Hippocampal formation (tissue), 2 donors: ENCODE measurements at places on chromosomes 3 and 15.

- no peak for DNase-seq
Observed at GRCh38 chr3:181056136-181056732, 66.7 kb upstream of the DNAJC19 start.

DNA sequence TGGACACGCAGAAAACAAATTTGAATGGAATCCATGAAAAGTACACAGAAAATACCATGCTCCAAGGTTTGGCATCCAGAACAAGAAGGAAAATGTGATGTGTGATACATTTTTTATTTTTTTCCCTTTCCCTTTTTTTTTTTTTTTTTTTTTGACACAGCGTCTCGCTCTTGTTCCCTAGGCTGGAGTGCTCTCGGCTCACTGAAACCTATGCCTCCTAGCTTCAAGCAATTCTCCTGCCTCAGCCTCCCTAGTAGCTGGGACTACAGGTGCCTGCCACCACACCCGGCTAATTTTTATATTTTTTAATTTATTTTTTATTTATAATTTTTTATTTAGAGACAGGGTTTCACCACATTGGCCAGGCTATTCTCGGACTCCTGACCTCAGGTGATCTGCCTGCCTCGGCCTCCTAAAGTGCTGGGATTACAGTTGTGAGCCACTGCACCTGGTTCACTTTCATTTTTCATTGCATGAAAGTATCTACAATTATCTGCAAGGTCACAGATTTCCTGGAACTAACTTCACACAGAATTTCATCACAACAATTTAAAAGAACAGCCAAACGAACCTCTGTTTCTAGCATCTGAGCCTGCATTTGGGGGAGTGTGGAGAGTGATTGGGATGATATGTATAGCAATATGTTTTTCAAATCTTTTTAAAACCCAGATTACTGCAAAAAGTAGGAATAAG lies 8.3 kb downstream of the POU1F1 start:
- DNase-seq: no peak

GRCh38 chr15:26939398-26939797 lies 31.6 kb upstream of the GABRG3 start:
- DNase-seq: no peak

- DNase-seq: peak; percentile 6
Observed at GRCh38 chr3:104102386-104102785, 1264.3 kb upstream of the ALCAM start.

DNA sequence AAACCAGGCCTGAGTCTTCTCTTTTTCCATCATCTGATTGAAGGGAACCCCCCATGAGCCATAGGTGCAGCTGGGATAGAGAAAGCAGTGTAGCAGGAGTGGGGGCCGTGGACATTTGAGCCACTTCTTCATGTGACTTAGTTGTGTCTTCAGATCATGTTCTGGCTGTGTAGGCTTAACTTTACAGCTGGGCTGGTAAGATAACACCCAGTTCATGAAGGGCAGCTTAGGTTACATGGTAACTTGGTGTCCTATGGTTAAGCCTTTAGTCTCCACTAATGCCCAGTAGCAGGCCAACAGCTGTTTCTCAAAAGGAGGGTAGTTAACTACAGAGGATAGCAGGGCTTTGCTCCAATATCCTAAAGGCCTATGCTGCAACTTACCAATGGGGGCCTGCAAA lies 11.4 kb upstream of the SNRPN start:
- DNase-seq: no peak

GRCh38 chr15:57217778-57218598 lies 158.3 kb upstream of the CGNL1 start:
- no peak for DNase-seq

DNA sequence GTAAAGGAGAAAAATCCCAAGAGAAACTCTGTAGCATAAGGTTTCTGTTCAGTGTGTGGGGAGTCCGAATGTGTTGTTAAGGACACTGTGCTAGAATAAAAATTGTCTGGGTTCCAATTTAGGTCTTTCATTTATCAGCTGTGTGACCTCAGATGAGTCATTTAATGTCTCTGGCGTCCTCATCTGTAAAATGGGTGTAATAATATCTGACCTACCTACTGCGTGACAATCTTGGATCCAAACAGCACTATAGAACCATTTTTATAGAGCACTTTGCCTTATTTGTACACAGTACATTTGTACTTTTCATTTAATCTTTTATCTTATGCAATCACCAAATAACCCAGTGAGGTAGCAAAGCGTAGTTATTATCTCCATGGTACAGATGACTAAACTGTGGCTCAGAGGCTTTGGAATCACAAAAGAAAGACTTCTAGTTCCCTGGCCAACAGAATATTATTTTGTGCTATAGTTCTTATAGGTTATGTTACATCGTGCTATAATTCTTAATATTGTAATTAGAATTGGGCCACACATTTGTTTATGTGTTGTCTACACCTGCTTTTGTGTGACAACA lies 46.6 kb upstream of the TNIK start:
- no peak for DNase-seq

DNA sequence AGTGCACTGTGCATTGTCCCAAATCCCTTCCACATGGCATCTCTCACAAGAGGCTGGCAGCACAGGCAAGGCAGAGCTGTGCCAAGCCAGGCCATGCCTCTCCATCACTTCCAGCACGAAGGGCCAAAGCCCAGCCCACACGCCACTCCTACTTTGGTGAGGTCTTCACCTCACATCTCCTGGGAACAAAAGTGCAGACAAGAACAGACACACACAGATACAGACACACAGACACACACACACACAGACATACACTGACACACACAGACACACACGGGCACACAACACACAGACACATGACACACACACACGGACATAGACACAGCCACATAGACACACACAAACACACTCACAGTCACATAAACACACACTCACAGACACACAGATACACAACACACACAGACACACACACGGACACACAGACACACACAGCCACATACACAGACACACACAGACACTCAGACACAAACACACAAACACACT lies 233.3 kb downstream of the UACA start:
- DNase-seq: no peak

DNA sequence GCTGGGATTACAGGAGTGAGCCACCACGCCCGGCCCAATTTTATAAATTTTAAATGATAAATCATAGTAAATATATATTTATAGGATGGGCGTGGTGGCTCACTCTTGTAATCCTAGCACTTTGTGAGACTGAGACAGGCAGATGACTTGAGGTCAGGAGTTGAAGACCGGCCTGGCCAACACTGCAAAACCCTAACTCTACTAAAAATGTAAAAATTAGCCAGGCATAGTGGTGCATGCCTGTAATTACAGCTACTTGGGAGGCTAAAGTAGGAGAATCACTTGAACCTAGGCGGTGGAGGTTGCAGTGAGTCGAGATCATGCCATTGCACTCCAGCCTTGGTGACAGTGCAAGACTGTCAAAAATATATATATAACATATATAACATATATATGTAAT lies 26.4 kb downstream of the MFN1 start:
- DNase-seq: no peak

DNA sequence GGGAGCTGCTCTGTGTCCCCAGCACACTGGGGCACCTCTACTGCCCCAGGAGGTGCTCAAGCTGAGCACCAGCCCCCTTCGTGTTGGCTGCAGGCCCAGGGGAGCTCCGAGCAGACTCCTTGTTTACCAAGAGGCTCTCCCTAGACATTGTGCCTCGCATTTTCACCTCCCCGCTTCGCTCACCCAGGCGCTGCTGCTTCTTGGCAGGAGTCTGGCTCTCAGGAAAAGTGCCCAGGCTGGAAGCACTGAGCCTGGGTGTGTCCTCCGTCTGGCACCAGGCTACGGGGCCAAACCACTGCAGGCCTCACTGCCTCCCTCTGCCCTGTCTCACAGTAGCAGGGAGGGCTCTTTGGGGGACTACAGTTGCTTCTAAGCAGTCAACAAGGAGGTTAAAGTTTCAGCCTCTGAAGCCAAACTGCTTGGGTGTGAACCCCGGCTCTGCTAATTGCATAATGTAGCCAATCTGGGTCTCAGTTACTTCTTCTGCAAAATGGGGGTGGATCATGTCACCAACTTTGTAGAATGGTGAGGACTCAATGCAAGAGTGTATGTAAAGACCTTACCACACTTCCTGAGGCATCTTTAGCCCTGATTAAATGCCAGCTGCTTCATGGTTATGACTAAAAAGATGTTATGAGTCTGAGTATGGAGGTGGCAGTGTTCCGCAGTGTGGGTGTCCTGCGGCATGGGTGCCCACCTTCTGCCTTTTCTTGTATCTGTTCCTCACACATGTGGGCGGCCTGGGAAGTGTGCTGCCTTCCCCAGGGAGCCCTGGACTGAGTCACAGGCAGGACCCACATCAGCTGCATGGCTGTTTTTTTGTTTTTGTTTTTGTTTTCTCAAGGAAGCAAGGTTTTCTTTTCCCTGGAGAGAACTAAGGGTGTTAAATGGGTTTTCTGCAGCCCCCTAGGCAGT lies 88.9 kb downstream of the CLSTN2 start:
- DNase-seq: peak; percentile 80

DNA sequence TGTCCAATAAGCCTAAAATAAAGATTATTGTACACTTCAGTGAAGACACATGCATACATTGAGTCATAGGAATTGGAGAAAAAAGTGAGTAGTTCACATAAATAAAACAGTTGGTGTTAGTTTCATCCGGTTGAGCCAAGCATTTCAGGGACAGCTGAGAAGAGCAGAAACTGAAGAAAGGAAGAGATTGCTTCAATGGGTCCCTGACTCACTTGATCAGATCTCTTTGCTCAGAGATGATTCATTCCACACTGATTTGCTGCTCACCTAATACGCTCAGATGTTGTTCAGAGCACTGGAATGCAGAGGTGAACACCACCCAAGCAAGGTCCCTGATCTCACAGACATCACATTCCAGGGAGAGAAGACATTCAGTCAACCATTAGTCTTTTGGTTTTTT lies 93.7 kb downstream of the RAD18 start:
- no peak for DNase-seq

DNA sequence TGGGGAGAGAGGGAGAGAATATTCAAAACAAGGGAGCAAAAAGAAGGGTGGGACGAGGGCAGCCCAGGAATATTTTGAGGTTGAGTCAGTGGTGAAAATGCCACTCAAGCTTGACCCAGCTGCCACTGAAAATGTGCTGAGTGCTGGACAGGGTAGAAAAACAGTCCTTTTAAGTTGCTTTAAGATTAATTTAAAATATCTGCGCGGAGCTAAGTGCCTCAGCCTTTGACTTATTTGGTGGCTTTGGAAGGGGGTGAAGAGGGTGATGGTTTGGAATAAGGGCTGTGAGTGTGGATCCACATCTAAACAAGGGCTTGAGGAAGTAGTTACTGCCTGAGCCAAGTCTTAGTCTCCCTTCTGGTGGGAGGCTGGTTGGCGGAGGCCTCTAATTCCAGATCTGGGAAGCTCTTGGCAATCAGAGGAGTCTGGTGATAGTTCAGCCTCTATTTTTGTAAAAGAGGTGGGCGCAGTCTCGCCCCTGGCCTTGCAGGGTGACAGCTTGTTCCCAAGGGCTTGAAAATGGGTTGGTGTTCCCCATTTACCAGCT lies 280.8 kb upstream of the ROPN1 start:
- no peak for DNase-seq

- DNase-seq: no peak
Observed at GRCh38 chr15:56467616-56468015, 2.7 kb upstream of the MNS1 start.

DNA sequence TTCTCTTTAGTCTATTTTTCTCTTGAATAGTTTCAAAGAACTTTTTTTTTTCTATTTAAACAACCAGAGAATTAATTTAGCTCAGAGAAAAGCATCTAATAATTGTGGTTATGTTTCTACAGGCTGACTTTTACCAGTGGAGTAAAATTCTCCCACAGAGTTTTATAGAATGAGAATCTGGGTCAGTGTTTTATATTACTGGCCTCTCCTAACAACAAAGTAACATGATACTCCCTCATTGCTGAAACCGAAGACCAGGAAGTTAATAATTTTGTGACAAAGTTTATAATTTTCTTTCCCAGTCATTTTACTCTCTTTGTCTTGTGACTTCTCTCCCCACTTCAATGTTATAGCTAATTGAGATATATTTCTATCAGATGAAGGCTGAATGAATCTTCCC lies 946.9 kb downstream of the EPHA3 start:
- DNase-seq: no peak

GRCh38 chr15:74726774-74727164 lies 1.4 kb upstream of the CYP1A1 start:
- DNase-seq: no peak

GRCh38 chr3:195059006-195059350 lies 212.0 kb downstream of the XXYLT1 start:
- no peak for DNase-seq

DNA sequence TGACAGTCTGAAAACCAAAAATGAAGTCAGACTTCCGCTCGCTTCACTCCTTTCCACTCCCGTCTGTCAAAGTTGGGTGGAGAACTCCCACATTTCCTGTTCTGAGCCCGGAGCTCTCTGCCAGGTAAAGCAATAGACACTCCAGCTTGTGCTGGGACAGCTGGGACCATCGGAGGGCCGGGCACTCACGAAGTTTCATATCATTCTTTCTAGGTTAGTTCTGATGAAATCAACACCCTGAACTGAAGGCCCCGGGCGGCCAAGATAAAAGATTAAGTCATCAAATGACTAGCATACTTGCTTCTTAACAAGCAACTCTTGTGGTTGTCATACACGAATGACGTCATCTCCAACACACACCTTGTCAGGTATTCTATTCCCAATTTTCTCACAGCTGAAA lies 42.1 kb downstream of the MAGI1 start:
- no peak for DNase-seq

DNA sequence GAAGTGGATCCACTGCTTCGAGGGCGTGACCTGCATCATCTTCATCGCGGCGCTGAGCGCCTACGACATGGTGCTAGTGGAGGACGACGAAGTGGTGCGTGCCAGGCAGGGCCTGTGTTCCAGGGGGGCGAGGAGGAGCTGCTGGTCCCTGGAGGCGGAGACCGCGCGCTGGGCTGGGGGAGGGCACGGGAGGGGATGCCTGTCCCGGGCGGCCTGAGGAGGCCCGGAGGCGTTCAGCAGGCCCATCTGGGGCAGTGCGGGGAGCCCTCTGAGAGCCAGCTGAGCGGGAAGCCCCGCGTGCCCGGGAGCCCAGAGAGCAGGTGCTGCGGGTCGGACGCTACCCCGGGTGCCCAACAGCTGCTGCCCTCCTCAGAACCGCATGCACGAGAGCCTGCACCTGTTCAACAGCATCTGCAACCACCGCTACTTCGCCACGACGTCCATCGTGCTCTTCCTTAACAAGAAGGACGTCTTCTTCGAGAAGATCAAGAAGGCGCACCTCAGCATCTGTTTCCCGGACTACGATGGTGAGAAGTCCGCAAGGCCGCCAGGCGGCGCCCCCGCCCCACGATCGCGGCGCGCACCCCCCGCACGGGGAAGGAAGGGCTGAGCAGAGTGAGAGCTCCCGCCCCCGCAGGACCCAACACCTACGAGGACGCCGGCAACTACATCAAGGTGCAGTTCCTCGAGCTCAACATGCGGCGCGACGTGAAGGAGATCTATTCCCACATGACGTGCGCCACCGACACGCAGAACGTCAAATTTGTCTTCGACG lies 2.9 kb downstream of the GNAT1 start:
- peak; percentile 68 for DNase-seq
